ENCODE measurements at places on chromosomes 3 and 15.

DNA sequence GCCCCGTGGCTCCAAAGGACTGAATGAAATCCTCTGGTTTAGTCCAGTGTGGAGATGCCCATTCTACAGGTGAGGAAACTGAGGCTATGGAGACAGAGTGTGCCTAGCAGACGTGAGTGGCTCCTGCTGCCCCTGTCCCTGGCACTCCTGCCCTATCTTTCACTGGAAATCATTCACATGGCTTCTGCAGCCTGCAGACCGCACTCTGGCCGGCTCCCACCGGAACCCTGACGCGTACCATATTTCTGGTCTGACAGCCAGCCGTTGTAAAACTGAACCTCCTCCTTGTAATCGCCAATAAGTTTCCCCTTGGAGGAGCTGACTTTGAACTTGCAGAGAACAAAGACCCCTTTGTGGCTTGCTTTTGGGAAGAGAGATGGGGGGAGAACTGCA is 136.5 kb downstream of the CHSY1 start:
- no peak for DNase-seq

GRCh38 chr15:77505556-77505955 is 84.9 kb downstream of the HMG20A start:
- no peak for DNase-seq

DNA sequence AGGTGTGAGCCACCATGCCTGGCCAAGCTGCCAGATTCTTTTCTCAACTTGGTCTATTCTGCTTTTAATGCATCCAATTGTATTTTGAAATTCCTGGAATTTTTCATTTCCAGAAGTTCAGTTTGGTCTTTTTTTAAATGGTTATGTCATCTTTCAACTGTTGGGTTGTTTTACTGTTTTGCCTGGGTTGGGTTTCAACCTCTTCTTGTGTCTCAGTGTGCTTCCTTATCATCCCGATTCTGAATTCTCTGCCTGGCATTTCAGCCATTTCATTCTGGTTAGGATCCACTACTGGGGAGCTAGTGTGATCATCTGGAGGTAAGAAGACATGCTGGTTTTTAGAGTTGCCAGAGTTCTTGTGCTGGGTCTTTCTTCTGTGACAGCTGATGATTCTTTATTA is 61.5 kb downstream of the LRRC49 start:
- no peak for DNase-seq

GRCh38 chr3:16048435-16049318 is 125.8 kb upstream of the GALNT15 start:
- peak; percentile 53 for DNase-seq

GRCh38 chr3:45234250-45234649 is 8.2 kb upstream of the TMEM158 start:
- DNase-seq, result no peak

GRCh38 chr3:190614226-190615059 is 100.6 kb downstream of the IL1RAP start:
- no peak for DNase-seq

DNA sequence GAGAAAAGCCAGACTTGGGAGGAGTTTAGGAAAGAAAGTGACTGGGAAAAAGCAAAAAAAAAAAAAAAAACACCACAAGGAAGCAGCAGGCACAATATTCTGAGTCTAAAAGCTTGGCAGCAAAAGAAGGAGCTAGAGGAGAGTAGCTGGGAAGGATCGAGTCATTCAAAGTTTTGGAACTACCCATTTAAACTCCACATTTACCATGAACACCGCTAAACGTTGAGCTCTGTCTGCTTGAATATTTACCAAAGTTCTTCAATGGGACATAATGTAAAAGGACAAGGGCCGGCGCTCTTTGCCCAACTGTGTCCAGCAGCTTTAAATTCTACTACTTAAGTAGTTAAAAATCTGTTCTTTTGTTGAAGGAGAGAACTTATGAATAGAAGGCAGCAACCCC is 481.9 kb downstream of the FOXP1 start:
- DNase-seq, result no peak

GRCh38 chr15:100900136-100900794 is 18.9 kb upstream of the LRRK1 start:
- DNase-seq, result no peak

DNA sequence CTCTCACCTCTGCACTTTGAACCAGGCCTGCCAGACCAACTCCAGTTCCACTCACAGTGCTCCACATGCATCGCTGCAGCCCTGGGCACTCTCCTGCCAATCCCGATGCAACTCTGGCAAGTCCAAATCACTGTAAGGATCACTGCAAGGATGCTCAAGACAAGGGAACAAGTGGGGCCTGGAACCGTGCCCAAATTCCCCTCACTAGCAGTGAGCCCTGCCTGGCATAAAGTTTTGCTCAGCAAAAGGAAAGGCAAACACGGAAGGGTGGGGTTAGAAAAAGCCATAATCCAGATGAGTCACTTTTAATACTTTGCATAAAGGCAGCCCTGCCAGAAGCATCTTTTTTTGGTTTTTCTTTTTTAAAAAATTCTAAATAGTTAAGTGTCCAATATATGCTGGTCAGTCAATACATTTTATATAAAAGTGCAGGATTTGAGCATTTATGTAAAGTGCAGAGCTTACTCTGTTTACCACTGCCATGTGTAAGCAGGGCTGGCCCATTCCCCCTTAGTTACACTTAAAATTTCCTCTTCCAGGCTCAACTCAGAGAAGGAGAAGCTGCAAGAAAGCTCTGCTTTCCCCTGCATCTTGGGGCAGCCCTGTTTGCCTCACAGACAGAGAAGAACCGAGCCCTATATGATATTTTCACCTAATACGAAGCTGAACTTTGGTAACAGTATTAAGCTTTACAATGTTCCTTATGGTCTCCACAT is 102.2 kb downstream of the CD47 start:
- DNase-seq, result no peak

- DNase-seq, result no peak
These were observed 255.7 kb downstream of the CHL1 start for GRCh38 chr3:452221-452620.

GRCh38 chr15:63909819-63910437 is 76.2 kb upstream of the HERC1 start:
- no peak for DNase-seq

- no peak for DNase-seq
These were observed 184.7 kb upstream of the POU1F1 start for GRCh38 chr3:87461036-87461435.

- no peak for DNase-seq
These were observed 4.5 kb upstream of the AP2M1 start for GRCh38 chr3:184169896-184170875.

DNA sequence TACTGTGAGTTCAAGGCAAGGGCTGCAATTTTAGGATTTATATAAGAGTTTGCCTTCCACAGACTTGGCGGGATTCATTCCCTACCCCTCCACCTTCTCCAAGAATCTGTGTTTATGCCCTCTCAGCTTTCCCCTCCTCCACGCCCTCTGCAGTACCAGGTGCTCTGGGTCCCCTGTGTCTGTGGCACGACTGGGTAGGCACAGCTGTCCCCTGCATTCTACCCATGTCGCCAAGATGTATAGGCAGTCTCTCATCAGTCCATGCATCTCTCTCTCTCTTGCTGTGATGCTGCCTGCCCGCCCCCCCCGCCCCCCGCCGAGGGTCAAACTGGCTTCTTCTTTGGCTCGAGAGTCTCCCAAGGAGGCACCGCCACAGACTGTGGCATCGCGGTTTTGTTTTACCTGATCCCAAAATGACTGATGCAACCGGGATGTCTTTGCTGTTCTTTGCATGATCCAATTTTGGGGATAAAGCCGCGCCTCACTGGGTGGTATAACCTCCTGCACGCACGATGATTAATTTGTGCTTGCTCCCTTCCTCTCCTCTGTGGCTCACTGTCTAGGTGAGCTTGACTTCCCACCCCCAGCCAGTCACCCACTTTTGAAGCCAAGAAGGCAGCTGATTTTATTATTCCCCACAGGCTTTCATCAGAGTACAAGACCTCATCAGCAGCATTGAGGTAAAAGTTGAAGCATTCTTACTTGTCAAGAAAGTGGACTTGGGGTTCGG is 43.7 kb downstream of the EFCAB12 start:
- no peak for DNase-seq

DNA sequence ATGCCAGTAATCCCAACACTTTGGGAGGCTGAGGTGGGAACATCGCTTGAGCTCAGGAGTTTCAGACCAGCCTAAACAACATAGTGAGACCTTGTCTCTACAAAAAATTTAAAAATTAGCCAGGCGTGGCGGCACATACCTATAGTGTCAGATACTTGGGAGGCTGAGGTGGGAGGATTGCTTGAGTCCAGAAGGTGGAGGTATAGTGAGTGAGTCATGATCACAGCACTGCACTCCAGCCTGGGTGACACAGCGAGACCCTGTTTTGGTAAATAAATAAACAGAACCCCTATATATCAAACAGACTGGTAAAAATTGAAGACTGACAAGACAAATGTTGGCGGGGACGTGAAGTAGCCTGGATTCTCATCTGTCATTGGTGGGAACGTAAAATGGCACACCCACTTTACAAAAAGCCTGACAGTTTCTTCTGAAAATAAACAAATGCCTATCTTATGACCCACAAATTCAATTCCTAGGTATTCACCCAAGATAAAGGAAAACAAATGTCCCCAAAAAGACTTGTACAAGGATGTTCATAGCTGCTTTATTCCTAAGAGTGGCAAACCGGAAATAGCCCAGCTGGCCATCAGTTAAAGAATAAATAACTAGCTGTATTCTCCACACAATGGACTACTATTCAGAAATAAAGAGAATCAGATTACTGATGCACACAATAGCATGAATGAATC is 47.0 kb upstream of the GK5 start:
- DNase-seq, result no peak

- no peak for DNase-seq
These were observed 78.9 kb downstream of the ESYT3 start for GRCh38 chr3:138513090-138513843.

DNA sequence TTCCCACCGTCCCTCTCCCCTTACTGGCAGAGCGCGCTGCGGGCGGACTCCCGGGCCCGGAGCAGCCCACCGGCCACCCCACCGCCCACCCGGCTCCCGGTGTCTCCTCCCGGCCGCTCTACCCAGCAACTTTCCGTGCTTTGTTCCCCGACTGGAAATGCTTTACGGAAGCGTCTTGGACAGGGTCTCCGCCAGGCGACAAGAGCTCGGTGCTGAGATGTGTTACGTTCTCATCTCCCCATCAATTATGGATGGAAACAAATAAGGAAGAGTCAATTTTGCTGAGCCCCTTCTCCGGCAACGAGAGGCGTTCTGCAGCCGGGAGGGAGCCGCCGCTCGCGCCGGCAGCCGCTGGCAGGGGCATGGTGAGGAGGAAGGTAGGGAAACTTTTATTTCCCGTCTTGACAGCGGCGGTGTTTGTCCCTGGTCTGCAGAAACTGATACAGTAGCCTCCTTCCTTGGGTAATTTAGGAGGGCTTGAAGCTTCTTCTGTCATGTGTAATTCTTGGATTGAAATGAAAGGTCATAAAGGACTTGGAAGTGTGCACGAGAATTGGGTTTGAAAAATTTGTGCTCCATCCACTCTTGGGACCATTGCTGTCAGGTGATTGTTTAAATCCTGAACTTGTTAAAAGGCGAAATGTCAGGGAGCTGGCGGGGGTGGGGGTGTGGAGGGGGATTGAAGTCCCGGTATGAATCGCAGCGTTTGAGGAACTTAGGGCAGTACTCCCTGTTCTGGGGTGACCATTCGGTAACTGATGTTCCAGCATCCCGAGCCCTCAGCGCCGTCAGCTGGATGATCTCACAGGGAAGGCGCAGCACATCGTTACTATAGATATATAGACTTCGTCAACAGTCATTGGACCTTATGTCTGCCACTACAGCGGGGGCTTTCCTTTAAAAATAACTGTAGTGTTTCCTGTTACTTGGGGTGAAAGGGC is 1.5 kb downstream of the SEMA6D start:
- no peak for DNase-seq

DNA sequence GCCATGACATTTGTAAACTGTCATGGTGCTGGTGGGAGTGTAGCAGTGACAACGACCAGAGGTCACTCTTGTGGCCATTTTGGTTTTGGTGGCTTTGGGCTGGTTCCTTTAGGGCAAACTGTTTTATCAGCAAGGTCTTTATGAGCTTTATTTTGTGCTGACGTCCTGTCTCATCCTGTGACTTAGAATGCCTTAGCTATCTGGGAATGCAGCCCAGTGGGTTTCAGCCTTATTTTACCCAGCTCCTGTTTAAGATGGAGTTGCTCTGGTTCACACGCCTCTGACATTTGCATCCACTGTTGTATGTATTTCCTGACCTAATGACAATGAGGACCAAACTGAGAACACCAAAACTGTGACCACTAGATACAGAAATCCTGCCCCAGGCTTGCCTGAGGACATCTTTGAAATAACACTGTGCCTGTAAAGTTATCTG is 37.6 kb downstream of the RAB8B start:
- no peak for DNase-seq

DNA sequence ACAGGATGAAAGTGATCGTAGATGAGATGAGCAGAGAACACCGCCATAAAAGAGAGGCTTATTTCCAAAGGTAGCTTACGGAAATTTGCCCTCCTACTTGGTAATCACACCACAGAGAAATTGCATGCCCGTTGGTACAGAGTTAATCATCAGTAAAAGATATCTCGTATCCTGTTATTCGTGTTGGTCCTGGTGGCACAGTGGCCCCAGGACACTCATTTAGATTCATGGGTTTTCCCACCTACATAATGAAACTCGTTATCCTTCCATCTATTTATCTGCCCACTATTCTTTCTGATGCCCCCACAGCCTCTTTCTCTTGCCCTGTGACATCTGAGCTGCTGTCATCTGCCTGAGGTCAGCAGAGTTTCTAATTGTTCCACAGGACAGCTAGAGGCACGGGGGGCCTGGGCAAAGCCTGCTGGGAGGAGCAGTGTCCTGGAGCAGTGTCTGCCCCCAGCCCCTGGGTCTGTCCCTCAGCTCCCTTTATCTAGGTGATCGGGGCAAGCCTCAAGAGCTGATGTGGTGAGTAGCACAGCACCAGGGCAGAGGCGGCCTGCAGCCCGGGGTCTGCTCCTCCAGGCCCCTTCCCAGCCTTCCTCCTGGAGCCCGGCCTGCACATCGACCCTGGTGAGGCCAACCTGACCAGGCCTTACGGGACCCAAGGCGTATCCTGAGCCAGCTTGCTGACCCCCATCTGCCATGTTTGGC is 42.2 kb downstream of the PXYLP1 start:
- DNase-seq, result no peak

DNA sequence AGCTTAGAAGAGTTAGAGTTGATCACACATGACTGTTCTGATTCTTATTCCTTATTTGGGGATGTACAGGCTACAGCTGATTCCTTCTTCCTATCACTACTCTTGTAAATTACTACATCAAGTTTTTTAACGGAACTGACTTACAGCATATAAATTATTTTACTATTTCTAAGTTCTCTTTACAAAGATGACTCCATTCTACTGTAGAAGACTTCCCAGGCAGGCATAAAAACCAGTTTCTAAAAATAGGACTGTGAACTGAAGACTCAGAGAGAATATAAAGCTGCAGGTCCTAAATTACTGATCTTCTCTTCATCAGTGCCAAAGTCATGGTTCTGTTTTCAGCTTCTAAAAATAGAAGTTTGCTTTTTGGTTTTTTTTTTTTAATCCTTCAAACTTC is 38.9 kb downstream of the ANO10 start:
- DNase-seq, result no peak

DNA sequence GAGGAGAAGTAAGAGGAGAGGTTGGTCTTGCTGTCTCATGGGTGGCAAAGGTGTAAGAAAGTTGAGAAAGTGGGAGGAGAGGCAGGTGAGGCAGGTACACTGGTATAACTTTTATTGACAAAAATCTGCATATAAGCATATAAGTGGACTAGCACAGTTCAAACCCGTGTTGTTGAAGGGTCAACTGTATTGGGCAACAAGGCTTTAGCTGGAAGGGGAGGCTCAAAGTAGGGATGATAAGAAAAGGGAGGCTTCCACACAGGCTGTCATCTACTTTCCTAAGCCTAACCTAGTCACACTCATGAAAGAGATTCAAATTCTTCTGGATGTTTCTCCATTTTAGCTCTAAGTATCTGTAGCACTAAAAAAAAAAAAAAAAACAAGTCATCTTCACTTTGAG is 188.1 kb upstream of the SEMA6D start:
- no peak for DNase-seq

Data from NCI-H446 (cell line).